ENCODE measurements at places on chromosomes 3 and 15.
A peak's percentile ranks its signal among the peaks of the same experiment; 100 is the strongest.

DNA sequence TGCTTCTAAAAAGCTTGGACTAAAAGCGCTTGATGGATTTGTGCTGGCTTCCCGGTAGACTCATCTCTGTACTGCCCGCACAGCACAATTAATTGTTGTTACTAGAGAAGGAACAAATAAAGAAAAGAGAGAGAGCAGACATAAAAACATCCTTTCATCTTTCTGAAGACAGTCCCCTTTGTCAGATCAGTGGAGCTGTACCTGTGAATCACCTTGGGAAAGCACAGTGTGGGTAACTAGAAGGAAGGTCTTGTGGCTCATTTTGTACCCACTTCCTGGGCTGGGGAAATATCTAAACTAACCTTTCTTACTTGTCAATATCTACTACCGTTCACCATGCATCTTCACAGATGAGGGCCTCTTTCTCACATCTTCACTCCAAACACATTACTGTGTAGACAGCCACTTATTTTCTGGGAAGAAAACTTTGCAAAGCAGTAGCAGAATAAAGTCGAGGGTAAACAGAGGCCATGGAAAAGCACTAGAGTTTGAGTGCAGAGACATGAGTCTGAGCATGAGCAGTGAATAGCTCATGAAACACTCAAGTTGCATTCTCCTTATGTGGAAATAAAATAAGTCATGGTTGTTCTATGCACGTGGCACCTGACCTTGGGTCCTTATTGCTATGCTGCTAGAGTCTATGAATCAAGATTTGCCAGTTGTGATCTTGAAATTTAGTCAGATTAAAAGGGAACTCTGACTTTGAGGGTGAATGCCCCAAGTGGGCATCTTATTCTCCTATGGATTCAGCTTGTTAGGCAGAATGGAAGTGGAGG lies 169.3 kb downstream of the LPP start:
- DNase-seq: no peak

- DNase-seq: no peak
These were observed 33.9 kb downstream of the RNU5B-1 start for GRCh38 chr15:65338366-65338765.

- DNase-seq: no peak
These were observed 172.7 kb downstream of the FAM43A start for GRCh38 chr3:194858382-194858781.

- no peak for DNase-seq
These were observed at the start of gene GNAT1 for GRCh38 chr3:50190936-50191660. TSS of gene GNAT1 (plus strand) at chr3:50191610. CDS start at chr3:50191726, 116 bp downstream.

DNA sequence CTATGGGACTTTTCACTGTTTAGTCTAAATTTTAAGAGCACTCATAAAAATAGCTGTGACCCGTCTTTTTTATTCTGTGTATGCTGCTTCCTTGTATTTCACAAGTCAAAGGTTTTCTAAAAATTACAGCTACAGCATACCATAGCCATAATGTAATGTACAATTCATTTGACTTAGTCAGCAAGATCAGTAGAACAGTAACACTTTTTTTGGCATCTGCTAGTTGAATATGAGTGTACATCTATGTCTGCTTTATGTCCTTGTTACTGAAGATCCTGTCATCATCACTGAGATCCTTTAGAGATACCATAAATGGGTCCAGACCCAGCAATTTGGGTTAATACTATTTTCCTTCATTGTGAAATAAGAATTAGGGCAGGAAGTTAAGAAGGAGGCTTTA lies 42.2 kb downstream of the CMSS1 start:
- no peak for DNase-seq

DNA sequence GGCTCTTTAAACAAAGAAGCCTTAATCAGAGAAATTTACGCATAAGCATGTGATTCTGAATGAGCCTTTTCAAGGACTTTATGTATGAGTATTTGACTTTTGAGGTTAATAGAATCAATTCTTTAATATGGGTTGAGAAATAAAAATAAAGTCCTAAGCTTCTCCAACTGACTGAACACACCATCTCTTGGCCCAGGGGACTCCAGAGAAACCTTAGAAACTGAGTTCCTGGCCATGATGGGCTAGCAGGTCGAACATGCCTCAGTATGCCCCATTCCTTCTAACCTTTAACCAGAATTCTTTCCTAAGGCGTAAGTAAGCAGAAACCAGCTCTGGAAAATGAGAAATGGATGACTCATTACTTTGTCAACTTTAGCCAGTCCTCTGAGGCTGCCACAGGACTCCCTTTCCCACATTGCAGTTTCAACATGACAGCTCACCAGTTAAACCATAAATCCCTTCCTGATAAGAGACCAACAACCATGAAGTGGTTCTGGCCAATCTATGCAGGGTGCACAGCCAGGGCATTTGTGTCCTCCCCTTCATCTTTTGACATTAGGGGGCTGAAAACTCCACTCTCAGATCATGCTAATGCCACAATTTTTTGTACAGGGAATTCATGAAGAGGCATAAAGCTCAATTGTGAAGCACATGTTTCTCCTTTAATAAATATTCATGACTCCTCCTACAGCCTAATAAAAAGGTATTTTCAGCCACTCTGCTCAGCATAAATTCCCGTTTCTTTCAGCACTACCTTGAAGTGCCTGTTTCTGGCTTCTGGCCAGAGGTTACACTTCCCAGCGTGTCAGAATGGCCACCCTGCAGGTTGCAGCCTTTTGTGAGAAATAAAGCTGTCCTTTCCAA lies 33.3 kb downstream of the TM4SF18 start:
- DNase-seq: peak; percentile 78
